Activated CD4-positive, alpha-beta T cell treated with anti-CD3 and anti-CD28 coated beads, Interleukin-2, amount 50 U/mL, for 4 hours (primary cell): ENCODE measurements at places on chromosomes 7 and 10.

GRCh38 chr7:42910306-42910705, 1.6 kb downstream of the C7orf25 start:
- DNase-seq = no peak

DNA sequence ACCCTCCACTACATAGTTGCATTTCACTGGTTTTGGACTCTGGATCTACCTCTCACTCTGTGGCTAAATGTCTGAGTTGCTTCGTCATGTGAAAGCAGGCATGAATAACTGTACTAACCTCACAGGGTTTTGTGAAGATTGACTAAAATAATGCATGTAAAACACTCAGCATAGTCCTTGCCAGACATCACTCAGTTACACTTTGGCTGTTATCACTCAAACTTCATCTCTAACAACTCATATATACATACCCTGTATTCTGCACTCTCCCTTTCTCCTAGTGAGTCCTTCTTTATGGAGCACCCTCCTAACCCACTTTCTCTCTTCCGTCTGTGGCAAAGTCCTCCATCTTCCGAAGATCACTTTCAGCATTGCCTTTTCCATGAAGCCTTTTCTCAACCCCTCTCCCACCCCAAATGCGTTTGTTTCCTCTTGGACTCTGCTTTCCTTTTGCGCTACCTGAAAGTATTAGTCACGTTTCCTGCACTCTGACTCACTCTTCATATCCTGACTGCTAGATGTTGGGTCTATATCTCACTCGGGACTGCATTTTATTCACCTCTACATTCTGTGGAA, 72.6 kb downstream of the OSBPL3 start:
- DNase-seq = peak; percentile 20

- DNase-seq = no peak
Observed at GRCh38 chr7:143929224-143929920, 5.7 kb upstream of the OR2F2 start.

DNA sequence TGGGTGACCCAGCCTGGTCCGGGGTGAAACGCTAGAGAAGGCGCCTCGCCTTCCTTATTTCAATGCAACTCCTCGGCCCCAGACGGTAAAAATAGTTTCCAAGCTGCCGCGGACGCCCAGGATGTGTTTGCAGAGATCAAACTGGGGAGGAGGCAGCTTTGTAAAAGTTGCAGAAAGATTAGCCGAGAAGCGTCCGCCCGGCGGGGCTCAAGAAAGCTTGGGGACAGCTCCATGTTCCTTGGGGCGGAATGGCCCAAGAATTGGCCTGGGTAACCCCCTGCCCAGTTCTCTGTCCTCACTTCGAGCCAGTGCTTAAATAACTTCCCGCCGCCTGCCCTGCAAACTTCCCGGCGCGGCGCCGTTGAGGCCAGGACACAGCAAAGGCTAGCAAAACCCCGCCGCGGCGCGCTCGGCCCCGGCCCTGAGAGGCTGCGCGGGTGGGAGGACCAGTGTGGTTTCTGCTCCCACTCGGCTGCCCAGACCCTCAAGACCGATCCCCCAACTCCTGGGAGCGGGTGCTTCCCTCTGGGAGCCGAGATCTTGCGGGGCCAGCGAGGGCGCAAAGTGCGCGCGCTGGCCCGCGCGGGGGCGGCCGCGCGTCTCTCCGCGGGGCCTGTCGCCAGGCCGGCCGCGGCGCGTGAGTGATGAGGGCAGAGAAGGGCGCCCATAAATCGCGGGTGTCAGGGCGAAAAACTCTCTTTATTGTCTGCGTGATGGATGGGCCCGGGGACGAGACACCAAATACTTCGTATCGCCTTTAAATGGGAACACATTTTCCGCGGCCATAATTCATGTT, 6.3 kb upstream of the ZNF503 start:
- DNase-seq = no peak

- no peak for DNase-seq
Observed at GRCh38 chr10:101683276-101683675, 11.7 kb downstream of the FBXW4 start.

DNA sequence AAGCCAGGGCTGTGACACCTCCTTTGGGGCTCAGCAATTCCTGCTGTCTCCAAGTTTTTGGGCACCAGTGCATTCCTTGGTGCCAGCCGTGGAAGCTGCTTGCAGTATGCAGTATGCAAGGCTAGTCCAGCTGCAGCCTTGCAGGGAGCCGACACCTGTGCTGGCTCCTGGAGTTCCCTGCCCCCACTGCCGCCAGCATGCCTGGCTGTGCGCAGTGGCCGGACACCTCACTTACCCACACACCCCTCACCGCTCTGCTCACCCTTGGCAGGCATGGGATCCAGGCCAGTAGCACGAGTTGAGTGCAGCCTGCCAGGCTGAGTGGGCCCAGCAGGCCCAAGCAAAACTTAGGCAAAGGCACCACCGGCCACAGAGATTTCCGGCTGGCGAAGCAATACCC, 77.4 kb downstream of the SAMD9 start:
- DNase-seq = no peak

GRCh38 chr10:43355749-43356371, 15.6 kb upstream of the FXYD4 start:
- no peak for DNase-seq

DNA sequence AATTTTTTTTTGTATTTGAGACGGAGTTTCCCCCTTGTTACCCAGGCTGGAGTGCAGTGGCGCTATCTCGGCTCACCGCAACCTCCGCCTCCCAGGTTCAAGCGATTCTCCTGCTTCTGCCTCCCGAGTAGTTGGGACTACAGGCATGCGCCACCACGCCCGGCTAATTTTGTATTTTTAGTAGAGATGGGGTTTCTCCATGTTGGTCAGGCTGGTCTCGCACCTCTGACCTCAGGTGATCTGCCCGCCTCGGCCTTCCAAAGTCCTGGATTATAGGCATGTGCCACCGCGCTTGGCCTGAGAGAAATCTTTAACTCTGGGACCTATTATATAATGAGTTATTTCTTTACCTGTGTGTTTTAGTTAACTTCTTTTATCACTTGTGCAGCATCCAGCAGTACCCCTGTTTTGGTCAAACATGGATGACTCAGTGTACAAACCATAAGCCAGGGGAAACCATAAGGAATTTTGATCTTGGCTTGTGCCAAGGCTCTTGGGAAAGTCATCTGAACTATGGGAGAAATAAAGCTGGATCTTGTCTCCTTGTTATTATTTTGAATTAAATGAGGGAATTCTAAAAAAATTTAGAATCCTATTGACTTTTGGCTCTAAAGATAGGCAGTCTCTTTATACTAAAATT, 23.6 kb upstream of the ZRANB1 start:
- DNase-seq = no peak

- no peak for DNase-seq
Observed at GRCh38 chr10:92080244-92080643, 156.7 kb downstream of the BTAF1 start.

DNA sequence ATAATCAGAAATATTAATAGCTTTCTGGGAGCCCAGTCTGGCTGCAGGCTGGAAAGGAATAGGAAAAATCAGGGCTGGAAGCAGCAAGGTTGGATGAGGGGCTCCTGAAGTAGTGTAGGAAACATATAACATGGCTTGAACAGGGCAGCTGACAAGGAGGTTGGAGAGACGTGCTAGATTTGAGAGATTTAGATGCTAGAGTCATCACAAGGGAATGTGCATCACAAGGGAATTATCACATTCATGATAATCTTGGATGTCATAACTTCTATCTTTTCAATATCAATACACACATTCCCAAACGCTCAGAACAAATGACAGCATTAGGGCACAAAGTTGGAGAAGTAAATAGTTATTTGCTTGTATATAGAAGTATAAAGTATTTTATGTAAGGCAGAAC, 120.9 kb upstream of the EGFR start:
- no peak for DNase-seq

DNA sequence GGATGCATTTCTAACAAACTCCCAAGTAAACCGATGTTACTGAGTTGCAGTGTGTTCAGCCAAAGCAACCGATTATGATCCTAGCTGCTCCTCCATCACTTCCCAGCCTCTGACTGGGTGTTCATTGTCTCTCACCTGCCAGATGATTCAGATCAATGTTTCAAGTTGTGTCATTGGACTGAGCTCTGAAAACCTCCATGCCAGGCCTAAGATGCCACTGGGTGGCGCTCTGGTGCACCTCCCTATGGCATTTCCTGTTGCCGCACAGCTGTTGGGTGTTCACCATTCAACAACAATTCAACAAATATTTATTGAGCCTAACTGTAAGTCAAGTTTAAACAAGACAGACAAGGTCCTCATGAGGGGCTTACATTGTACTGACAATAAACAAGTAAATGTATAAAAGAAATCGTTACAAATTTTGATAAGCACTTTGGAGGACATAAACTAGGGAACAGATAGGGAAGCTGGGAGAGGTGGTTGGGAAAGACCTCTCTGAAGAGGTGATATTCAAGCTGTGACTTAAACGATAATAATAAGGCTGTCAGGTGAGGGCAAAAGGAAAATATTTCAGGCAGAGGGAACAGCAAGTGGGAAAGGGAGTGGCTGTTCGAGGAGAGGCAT, 22.8 kb downstream of the RGR start:
- peak; percentile 50 for DNase-seq
